Bronchial epithelial cell (primary cell): ENCODE measurements at places on chromosomes 3 and 15. TPM values are rescaled to one million over a fixed set of nuclear protein-coding genes. Genes with fewer than 3 reads are reported as not detected.

GPR149 gene
- not detected in 2 replicates for total RNA-seq

PLCH1 gene
- total RNA-seq, result 0.13 and 0.26 TPM in 2 replicates

BNC1 gene
- total RNA-seq, result 37.6 and 74.2 TPM in 2 replicates

TMC3 gene
- not detected in 2 replicates for total RNA-seq

GOLGA8J gene
- not detected in 2 replicates for total RNA-seq

ADAMTSL3 gene
- total RNA-seq, result 0.79 and 1.2 TPM in 2 replicates
